ENCODE measurements at places on chromosomes 4 and X.

DNA sequence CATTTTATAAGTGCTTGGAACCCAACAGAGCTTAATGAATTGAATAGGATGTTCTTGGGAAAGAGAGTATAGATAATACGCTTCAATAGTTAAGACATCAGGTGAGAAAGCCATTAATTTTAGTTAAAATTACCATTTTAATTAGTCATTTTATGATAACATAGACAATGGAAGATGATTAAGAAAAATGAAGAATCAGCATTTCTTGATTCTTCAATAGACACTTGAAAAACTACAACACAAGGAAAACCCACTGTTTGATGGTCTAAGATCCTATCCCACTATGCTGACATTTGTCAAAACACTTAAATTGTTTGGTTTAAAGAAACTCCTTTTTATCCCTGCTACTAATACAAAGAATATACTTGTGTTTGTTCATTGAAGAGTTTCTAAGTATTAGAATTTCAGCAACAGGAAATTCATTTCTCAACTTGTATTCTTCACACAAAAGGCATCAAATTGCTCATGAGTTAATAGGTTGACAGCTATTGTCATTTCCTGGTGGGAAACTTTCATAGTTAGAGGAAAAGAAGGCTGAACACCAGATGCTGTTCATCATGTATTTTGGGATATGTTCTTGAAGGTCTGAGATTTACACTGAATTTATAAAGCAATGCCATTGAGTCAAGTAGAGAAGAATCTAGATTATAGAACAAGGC, 9.6 kb upstream of the CXCL2 start:
- no peak for DNase-seq

DNA sequence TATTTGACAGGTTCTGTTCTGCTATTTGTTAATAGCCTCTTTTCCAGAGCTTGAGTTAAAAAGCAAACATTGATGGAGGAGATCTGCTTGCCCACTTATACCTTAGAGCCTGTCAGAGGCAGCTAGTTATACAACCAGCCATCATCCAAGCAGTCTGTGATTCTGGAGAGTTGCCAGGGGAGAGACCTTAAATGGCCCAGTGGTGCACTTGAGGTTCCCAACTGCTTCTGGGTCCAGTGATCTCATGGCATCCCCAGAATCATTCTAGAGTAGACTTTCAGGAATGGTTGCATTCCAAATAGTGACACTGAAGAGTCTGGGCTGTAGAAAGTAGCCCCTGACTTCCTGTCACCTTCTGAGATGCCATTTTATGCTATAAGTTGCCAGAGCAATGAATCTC, 160.7 kb downstream of the FHIP1A start:
- DNase-seq, result no peak

- DNase-seq, result no peak
Measured at GRCh38 chr4:149754526-149754925, 61.1 kb downstream of the IQCM start.

DNA sequence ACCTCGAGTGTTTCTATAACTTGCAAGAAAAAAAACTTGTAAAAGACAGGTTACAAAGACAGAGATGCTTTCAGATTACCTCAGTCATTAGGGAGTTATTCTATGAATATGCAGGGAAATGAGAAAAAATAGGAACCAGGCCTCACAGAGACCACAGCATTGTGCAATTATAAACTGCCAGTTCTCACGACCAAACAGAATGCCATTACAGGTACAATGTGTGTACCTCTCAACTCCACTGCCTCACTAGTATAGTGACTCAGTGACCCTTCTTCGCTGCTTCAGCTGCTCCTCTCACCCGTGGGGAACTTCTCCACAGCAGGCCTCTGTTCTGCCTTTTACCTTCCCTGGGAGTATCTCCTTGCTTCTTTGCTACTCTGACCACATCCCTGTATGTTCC, 2.3 kb upstream of the HTATSF1 start:
- DNase-seq, result no peak

DNA sequence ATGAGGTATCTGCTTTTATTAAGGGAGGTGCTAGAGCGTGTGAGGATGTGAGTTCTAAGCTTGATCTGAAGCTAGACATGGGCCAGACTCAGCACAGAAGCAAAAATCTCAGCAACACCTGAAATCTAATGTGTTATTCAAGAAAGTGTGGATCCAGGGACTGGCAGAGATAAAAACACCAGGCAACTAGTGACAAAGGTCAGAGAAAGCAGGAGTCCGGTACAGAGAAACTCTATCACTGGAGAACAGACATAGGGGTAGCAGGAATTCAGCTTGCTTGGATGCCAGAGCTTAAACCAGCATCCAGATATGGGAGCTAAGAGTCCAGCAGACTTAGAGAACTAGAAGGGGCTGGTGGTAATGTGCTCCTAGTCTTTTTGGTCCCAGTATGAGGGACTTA, 34.0 kb downstream of the VCX start:
- DNase-seq, result no peak

DNA sequence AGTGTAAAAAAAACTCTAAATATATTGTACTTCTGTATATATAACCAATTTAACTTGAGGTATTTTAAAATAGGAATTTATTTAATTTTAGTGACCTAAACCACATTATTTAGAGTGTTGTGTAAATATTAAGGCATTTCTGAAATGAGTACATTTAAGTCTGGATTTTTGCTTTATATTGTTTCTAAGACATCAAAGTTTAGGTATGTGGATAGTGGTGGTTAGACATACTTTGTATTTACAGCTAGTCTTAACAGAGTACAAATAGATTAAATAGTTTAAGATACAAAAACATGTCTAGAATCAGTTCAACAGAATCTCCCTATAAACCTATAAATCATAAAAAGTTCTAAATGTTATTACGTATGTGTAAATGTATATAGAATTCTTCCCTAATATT, 588.5 kb downstream of the TRIML1 start:
- DNase-seq, result no peak

DNA sequence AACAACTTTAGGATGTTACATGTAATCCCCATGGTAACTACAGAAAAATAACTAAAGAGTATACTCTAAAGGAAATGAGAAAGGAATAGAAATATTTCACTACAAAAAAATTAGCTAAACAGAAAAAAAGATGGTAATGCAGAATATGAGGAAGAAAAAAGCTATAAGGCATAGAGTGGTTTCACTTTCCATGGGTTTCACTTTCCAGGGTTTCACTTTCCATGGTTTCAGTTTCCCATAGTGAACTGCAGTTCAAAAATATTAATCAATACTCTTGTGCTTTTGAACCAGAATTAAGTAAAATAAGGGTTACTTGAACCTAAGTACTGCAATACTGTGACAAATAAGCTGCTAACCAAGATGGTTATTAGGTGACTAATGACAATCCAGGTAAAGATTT, 42.0 kb downstream of the NPFFR2 start:
- DNase-seq, result no peak

DNA sequence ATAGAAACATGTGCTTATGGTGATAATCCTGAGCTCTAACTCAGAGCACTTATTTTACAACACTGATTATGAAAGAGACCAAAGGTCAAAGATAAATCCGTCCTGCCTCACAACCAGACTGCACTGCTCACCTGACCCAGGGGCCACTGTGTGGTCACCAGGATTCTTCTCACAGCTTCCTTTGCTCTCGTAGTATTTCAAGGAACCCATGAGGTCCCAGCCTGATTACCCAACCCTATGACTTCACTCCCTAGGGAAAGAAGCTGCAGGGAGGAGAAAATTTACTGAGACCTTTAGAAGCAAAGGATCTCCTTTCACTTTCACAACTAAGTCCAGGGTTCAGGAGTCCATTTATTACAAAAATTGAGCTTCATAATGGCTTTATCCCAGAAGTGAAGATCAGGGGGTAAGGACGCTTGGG, 9.6 kb downstream of the SLC25A5 start:
- DNase-seq, result no peak

DNA sequence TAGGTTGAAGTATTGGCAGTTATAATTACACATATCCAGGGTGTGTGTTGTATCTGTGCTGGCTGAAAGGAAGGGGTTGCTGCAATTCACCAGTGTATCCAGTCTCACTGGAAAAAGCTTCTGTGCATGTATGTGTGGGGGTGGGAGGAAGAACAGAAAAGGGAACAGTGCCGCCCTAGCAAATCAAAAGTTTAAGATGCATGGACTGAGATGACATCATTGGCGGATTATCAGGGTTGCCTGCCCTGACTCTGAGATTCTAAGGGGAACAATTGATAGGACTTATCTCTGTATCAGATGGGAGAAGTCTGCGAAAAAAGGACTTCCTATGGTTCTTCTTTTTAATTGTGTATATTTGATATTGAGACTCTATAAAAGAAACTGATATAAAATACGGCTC, 3.5 kb downstream of the SLC25A43 start:
- DNase-seq, result no peak

DNA sequence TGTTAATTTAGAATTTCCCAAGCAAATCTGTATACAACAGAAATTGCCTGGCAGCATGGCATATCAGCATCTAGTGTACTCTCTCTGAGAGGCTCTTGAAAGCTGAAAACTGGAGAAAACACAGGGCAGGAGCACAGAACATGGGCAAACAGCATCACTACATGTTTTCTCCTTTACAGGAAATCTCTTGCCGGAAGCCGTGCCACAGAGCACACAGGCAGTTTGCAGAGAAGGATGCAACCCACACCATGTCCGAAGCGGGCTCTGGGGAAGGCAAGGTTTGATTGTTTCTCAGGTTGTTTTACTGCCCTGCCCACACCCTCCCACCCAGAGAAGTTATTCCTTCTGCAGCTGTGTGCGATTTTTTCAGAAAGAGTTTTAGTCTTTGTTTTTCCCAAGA, 41.1 kb upstream of the FAM9C start:
- peak; percentile 53 for DNase-seq

- DNase-seq, result no peak
Measured at GRCh38 chr4:183416879-183417755, 27.3 kb upstream of the CDKN2AIP start.

DNA sequence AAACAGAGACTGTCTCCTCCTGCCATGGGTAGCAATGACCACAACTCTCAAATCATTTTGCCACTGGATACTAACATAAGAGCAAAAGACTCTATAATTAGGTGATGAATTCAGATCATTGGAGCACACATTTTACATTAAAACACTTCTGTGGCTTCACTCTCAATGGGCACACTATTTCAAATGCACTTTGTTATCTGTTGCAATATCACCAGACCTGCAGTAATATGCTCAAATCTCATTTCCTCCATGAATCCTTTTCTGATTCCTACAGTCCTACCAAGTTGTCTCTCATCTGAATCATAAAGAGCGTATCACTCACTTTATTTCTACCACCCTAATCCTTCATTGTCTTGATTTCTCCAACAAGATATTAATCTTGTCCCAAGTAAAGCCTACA, 302.8 kb downstream of the KCNIP4 start:
- no peak for DNase-seq

DNA sequence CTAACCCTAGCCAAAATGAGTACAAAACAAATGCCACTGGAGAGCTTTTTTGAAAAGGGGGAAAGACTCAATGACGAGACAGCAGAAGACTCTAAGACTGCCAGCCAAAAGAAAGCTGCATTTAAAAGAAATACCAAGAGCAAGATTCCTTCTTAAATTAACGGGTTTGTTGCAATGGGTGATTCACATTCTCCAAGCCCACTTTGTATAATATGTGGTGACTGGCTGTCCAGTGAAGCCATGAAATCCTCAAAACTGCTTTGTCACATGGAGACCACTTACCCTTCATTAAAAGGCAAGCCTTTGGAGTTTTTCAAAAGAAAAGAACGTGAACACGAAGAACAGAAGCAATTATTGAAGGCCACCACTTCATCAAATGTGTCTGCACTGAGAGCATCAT, 68.2 kb downstream of the MRPL1 start:
- no peak for DNase-seq

DNA sequence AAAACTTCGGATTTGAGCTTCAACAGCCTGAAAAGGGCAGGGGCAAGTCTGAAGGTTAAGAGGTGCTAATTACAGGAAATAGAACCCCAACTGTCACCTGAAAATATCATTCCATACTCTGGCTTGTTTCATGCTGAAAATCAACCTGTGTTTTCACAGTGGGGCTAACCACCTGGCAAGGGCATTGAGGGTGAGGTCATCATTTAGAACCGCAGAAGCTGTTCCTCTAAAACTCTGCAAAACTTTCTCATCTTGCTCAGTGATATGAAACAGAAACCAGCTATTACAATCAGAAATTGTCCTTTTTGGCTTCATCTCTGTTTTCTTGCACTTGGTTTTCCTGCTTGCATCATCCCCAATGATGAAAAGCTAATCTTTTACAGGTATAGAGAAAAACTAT, 247.6 kb downstream of the DCLK2 start:
- DNase-seq, result no peak

DNA sequence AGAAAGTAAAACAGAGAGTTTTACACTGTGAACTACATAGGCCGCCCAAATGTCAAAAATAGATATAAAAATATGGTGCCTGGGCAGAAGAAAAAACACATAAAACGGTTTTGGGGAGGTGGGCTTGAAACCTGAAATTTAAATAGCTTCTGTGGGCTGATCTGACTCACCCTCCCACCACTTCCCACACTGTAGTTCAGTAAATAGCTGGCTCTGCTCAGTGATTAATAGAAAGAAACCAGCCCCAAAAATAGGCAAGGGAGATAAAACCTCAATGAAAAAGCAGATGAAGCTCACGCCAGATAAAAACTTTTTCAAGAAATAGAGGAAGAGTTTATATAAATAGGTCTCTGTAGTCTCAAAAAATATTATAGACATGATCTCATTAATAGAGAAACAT, 13.2 kb upstream of the COX7B2 start:
- no peak for DNase-seq

DNA sequence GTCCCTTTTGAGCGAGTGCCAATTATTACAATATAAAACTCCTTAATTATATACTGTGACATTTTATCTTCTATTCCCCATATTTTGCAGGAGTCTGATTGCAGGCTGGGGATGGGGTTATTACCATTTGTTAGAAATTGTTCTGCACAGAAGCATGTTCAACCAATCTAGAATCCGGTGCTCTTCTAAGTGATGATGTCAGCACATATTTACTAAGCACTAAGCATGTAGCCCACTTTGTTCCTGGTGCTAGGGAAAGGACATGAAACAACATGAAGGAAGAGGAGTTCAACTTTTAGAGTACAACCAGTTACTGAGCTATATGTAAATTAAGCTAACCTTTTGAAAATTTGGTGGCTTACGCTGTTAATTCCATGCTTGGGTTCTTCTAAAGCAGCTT, 52.8 kb upstream of the IL1RAPL2 start:
- DNase-seq, result no peak
